Omental fat pad (tissue), 4 donors: ENCODE measurements at places on chromosomes 6 and 20. TPM values are rescaled to one million over a fixed set of nuclear protein-coding genes. Genes with fewer than 3 reads are reported as not detected.

DNA sequence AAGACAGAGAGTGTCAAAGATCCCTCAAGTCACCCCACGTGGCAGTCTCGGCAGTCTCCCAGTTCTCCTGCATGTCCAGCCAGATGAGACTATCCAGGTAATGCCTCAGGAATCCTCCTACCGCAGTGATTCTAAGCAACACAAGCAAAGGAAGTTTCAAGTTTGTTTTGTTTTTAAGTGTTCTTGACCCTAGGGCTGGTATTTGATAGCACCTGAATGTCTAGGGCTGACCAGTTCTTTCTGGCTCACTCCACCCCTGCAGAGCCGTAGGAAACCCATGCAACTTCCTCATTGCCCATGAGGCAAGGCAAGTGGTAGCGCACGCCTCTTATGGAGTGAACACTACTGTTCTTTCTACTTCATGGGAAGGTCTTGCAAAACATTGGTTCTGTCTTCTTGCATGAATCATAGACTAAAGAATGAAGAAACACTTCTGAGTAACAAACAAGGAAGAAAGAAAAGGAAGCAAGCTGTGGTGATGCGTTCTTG, 24.8 kb upstream of the FOXQ1 start:
- no peak for DNase-seq

The OR2H1 gene
- total RNA-seq: not detected

DNA sequence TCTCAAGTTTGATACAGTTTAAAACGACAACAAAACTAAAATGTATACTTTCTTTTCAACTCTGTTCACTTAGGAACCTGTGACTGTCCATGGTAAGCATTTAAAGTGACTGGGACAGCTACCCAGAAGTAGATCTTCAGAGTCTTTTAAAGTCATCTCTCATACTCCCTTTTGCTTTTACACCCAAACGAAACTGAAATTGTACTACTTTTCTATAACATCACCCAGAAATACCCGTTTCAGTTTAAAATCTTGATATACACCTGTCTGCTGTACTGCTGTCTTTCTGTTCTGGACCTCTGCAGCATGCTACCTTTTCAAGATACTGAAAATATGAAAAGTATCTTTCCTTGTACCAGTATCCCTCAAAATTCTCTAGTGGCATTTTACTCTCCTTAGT, 170.4 kb upstream of the THEMIS start:
- DNase-seq: no peak

GRCh38 chr6:42907336-42907735, 8.5 kb upstream of the PTCRA start:
- DNase-seq: no peak

GRCh38 chr6:44192428-44193041, 24.2 kb upstream of the MYMX start:
- DNase-seq: no peak

DNA sequence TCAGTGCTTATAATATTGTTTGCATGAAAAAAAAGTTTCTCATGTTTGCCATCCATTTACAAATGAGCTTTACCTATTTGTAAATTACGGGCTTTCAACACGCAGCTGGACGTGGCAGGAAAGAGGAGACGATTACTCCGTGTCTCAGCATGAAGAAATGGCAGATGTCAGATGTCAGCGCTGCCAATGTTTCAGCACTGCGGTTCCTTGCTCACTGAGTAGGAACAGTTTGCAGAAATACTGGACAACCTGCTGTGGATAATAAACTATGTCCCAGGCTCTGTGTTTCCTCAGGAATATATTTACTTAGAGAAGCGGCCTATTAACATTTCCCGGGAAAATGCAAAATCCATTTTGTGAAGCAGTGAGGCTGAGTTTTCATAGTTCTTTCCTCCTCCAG, 22.7 kb downstream of the RAMACL start:
- DNase-seq: no peak

- no peak for DNase-seq
Observed at GRCh38 chr6:119280080-119280479, 69.5 kb downstream of the MAN1A1 start.

The HTR1E gene
- not detected for total RNA-seq

The MSH5 gene
- 17.0 TPM for total RNA-seq

DNA sequence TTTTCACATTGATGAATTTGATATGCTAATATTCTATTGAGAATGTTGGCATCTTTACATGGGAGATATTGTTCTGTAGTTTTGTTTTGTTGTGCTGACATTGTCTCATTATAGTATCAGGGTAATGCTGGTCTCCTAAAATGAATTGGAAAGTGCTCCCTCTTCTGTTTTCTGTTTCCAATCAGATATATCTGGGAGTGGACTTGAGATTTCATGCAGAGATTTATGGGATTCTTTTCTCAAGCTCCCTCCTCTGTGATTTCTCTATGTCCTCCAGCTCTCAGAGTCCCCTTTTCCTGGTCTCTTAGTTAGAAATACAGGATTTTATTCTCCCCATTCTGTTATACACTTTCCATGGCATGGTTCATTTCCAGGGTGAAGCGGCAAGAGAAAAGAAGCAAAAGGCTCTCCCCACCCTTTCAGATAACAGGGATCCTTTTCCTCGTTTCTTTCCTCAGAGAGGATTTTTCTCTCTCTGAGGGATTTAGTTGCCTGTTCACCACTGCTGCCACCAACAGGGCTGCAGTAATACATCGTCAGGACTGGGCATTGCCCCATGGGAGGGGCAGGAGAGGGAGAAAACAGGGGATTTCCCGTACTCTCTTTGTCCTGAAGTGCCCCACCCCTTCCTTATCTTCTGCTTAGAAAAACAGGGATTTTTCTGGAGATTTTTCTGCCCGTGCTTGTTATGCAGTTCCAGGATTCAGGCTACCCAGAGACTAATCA, 59.3 kb upstream of the STMND1 start:
- DNase-seq: peak; percentile 25

GRCh38 chr6:13946506-13946905, 21.8 kb downstream of the RNF182 start:
- no peak for DNase-seq

DNA sequence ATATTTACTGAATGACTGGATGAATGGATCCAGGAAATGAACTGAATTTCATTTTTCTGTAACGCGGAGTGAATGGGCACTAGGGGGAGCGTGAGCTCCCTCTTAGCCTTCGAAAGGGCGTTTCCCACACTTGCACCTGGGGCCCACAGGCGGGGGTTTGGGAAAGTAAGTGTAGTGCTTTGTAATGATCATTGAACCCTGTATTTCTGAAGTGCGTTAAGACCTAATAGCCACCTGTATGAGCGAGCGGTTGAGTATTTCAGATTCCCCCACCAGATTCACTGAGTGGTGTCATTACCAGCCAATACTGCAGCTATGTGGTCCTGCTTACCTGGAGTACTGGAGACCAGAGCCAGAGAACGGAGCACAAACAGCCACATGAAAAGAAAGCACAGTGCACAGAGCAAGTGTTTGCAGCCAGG, 10.5 kb downstream of the SYTL3 start:
- DNase-seq: no peak

The CD24 gene
- total RNA-seq: 0.84 TPM

The PTPRT gene
- 1.9 TPM for total RNA-seq

DNA sequence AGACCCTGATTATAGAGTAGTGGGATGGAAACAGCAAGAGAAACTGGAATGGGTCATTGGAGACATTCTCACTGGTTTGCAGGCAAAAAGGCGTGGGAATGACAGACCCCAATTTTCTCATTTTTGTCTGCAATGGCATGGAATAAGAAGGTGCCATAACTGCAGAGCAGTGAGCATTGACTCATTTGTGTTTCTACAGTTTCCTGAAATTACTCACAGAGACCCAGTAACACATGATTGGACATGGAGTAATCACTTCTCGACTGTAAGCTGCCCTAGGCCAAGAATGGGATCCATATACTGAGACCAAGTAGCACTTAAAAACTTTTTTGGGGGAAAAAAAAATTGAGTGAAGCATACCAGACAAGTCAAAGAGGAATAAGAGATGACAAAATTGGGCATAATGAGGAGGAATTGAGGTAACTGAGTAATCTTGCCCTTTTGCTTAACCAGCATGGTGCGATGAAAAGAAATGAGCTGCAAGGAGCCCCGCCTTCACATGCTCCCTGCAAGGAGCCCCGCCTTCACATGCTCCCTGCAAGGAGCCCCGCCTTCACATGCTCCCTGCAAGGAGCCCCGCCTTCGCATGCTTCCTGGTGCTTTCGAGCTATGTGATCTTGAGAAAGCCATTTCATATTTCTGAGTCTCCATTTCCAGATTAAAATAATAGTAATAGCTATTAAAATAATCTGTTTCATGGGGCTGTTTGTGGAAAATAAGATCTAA, 44.1 kb downstream of the NHSL1 start:
- DNase-seq: no peak

The FKBP1C gene
- not detected for total RNA-seq

The ADGRG6 gene
- total RNA-seq: 30.4 TPM
